ENCODE measurements at places on chromosomes 16 and 17.

GRCh38 chr16:87463722-87464690, 28.8 kb downstream of the ZCCHC14 start:
- ATAC-seq: peak; percentile 8

DNA sequence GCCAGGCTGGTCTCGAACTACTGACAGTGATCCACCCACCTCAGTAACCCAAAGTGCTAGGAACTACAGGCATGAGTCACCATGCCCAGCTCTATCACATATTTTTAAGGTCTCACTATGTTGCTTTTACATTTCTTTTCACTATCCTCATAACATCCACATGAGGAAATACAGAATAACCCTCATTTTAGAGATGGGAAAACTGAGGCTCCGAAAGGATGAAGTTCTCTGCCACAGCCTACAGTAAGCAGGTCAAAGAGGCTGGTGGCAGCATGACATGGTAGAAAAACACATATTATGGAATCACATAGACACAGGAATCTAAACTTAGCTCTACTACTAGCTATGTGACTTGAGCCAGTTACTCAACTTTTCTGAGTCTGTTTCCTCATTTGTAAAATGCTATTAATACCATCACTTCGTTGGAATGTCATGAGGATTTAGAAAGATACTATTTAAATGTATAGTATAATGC, 32.2 kb downstream of the APPBP2 start:
- ATAC-seq: no peak

DNA sequence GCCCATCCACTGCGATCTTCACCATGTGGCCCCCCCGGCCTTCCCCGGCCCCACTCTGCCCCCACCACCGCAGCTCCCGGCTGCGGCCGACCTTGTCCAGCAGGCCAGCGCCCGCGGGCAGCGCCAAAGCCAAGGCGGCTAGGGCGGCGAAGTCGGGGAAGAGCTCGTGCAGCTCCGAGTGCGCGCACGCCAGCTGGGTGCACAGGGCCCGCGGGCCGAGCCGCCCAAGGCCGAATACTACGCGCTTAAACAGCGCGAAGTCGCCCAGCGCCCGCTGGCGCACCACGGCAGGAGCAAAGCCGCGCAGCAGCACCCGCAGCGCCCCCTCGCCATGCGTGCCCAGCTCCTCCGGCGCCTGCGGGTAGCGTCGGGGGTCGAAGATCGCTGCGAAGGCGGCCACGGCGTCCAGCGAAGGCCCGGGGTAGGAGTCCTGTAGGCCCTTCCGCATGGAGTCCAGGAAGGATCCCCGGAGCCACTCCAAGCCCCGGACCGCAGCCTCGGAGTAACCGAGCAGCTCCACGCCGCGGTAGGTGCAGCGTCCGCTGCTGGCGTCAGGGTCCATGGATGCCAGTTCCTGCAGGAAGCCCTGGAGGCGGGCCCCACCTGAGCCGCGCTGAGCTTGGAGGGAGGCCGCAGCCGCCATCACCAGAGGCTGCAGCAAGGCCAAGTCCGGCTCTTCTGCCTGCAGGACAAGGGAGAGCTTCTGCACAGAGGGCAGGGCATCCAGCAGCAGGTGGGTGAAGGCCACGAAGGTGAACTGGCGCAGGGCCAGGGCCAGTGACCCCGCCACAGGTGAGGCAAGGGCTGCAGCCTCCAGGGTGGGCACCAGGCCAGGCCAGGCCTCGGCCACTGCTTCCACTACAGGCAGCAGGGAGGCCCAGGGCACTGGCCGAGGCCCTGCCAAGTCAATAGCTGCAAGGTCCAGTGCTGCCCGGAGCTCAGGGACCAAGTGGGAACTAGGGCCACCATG, 10.3 kb downstream of the C17orf113 start:
- no peak for ATAC-seq

DNA sequence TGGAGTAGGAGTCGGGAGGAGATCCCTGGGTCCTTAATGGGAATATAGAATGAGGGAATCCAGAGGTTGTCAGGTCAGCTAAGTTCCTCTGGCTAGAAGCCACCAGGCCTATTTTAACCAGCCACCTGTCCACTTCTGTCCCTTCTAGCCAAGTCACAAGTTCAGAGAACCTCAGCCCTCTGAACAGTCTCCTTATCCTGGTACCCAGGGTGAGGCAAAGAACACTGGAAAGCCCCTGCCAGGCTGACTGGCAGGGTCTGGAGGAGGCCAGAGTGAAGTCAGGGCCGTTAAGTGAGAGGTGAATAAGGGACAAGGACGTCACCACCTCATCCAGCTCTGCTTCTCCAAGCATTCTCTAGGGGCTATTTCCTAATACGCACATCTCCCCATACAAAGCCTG, 2.7 kb downstream of the CTDNEP1 start:
- no peak for ATAC-seq

GRCh38 chr17:29977836-29978235, 36.4 kb downstream of the EFCAB5 start:
- no peak for ATAC-seq

DNA sequence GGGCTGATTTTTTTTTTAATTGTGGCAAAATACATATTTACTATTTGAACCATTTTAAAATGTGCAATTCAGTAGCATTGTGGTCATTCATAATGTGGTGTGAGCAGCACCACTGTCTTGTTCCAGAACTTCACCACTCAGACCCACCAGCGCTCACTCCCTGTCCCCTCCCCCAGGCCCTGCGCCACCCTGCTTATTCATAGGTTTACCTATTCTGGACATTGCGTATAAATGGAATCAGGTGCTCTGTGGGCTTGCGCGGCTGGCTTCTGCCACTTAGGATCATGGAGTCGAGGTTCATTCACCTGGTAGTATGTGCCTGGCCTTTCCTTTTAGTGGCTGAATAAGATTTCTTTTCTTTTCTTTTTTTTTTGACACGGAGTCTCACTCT, 59.4 kb downstream of the NT5M start:
- ATAC-seq: no peak

- no peak for ATAC-seq
Measured at GRCh38 chr17:66441101-66441661, 138.8 kb downstream of the PRKCA start.

GRCh38 chr16:2474877-2475412, at the start of gene TBC1D24:
TBC1D24 (plus strand) TSS chr16:2475127; CDS start chr16:2496149, 21,022 bp downstream.
- ATAC-seq: peak; percentile 58

- no peak for ATAC-seq
Measured at GRCh38 chr17:75077496-75078283, 10.1 kb upstream of the SLC16A5 start.

GRCh38 chr16:22235839-22236745, 30.0 kb downstream of the EEF2K start:
- no peak for ATAC-seq

GRCh38 chr17:5237541-5238016, 2.9 kb upstream of the SCIMP start:
- ATAC-seq: no peak

DNA sequence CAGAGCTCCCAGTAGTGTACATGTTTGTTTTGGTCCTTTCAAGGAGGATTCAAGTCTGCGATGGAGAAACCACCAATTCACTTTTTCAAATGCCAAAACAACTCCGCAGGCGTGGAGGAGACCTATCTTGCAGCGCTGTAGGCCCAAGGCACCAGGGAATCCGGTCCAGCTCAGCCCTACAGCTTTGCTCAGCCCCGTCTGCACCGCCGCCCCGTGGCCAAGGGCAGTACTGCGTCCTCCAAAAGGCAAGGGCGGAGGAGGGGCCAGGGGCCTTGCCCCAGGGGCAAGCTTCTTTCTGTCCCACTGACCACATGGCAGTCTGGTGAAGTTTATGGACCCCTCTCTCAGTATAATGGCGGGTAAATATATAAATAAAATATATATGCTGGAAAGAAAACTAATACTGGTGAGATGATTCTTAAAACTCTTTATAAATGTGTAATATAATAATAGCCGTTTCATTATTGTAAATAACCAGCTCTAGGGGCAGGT, 709 bp upstream of the CD300LG start:
- peak; percentile 92 for ATAC-seq

- no peak for ATAC-seq
Measured at GRCh38 chr16:89173174-89173921, 1.8 kb downstream of the CDH15 start.

- no peak for ATAC-seq
Measured at GRCh38 chr17:66578781-66579489, 256.0 kb upstream of the CACNG5 start.

- ATAC-seq: no peak
Measured at GRCh38 chr17:19315104-19315503, 47.4 kb downstream of the B9D1 start.

GRCh38 chr17:48051706-48052486, 3.7 kb downstream of the NFE2L1 start:
- peak; percentile 8 for ATAC-seq

GRCh38 chr17:27504188-27504995, 48.1 kb downstream of the KSR1 start:
- peak; percentile 45 for ATAC-seq

DNA sequence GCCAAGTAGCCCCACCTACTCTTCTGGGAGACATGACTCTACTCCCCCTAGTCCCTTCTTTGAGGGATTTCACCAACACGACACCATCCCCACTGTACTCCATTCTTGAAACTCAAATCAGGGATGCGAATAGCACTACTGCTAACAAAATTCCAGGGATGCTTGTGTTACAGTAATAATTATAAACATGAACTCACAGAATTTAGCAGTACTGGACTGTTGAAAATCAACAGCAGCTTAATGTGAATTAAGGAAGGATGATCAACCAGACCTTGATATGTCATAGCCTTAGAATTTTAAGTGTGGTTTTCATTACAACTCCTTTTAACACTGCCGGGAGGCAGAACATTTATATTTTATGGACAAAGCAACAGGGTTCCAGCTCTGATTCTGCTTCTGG, 37.9 kb downstream of the AMFR start:
- ATAC-seq: no peak

DNA sequence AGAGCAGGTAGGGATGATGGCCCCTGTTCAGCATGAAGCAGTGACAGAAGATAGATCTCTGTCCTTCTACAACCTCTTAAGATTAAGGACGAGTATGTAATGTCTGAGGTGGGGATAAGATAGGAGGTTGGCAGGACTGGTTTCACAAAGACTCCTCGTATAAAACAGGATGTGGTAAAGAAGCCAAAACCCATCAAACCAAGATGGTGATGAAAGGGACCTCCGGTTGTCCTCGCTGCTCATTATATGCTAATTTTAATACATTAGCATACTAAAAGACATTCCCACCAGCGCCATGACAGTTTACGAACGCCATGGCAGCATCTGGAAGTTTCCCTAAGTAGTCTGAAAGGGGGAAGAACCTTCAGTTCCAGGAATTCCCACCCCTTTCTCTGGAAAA, 27.3 kb downstream of the MIS12 start:
- ATAC-seq: no peak

- no peak for ATAC-seq
Measured at GRCh38 chr17:77381185-77381700, 240.5 kb downstream of the SEC14L1 start.

- peak; percentile 75 for ATAC-seq
Measured at GRCh38 chr16:28317040-28317880, 24.9 kb downstream of the SBK1 start.

DNA sequence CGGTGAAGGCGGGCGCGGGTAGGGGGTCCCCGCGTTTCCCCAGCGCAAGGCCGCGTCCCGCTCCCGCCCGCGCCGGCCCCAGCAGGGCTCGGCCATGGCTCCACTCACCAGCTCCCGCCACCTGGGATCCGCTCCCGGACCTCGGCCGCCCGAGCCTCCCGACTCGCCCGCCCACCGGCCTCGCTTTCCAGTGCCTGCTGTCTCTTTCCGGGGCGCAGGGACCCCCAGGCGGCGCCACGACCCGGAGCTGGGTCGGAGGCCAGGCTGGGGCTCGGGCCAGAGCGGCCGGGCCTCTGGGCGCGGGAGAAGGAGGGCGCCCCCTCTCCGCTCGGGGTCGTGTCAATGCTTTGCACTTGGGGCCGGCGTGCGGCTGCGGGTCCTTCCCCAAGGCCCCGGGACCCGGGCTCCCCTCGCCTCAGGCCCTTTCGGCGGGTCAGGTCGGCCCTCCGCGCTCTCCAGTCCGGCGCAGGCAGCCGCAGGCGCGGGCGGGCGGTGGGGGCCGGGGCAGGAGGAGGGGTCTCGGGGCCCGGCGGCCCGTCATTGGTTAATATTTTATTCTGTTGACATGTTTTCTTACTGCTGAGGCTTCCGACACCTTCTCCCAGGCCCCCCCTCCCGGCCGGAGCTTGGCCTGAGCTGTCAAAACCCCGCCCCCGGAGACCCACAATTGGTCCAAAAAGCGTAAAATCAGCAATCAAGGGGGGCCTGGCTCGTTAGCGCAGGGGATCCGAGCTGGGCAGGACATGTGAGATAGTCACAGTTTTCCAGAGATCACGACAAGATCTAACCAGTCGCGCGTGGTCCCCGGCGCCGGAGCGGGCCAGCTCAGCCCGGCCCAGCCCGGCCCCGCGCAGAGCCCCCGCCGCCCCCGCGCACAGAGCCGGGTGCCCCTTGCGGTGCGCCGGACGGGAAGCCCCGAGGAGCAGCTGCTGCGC, at the start of gene TBX2:
TSS of gene TBX2 (plus strand) at position 713 of the 935 bp plus-strand sequence. CDS start 334 bp downstream, outside the sequence.
- peak; percentile 65 for ATAC-seq

GRCh38 chr16:27724482-27725235, 174.7 kb downstream of the KATNIP start:
- no peak for ATAC-seq

DNA sequence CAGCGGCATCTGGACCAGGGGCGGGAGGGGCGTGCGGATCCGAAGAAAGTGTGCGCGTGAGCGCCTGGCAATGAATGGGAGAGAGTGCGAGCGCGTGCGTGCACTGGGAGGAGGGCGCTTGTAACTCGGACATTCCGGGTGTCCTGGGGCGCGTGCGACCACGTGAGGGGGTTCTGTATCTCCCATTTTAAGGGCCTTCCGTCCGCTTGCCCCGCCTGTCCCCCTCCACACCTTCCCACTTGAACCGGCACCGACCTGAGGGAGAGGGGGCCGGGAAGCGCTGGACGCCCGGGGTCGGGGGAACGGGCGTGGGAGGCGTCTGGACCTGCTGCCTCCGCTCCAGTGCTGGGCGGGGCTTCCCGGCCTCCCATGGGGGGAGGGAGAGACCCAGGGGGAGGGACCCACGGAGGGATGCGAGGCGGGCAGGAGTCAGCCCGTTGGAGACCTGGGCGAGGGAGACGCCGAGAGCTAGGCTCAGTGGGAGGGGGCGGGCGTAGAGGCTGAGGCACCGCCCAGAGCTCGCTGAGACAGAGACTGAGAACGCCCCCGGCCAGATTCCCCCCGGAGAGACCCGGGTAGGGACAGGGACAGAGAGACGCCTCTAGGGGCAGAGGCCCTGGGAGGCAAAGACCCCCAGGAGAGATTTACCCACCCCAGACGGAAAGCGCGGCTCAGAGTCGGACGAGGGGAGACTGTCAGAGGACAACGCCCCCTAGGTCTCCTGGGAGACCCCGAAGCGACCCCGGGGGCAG, at the start of gene KREMEN2:
TSS of gene KREMEN2 (plus strand) at position 553 of the 752 bp plus-strand sequence. CDS start 246 bp downstream, outside the sequence.
- peak; percentile 32 for ATAC-seq
